ENCODE measurements at places on chromosomes 1 and 21.
A peak's percentile ranks its signal among the peaks of the same experiment; 100 is the strongest.

DNA sequence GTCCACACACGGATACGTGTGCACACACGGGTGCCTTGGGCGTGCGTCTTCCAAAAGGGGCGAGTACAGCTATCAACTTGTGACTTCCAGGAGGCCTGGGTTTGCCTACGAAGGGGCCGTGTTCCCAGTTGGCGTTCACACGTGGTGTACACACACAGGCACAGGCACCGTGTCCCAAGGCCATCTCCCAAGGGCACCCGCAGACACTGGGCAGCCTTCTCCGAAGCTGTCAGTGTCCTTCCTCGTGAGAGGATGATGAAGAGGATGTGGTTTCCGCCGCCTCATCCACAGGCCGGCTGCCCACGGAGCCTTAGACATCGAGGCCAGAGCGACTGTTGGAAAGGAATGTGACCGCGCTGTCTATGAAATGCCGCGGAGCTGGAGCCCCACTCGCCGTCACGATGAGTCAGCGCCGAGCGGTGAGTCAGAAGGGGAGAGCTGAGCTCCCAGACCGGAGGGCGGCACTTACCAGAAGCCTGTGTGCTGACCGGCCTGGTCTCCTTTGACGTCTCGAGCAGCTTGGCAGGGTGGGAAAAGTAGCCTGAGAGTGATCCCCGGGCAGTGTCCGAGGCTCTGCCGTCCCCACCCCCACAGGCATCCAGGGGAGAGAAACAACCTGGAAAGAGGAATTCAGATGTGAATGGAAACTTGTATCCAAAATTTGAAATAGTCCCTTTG lies 141.4 kb upstream of the ARHGEF16 start:
- H3K36me3 ChIP-seq = no peaks in the 10 kb centered on the region
- H3K27me3 ChIP-seq = peaks cover 6% of the 10 kb centered on the region
- H3K4me1 ChIP-seq = no peaks in the 10 kb centered on the region
- H3K4me3 ChIP-seq = no peak overlapping the region

DNA sequence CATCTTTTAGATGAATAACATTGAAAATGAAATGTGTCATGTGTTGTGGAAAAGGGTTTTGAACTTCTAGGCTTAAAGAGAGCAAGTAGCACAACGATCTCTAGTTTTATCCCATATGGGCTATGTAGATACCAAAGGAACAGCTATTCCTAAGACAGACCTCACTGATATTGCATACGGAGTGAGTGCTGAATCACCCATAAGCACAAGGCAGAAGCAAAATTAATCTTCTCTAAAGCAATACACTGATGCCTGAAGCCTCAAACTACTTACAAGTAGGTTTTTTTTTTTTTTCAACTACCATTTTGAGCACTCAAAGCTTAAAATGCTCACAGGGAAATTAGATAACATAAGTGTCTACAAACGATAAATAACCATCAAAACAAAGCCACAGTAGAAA lies 5.0 kb upstream of the KMO start:
- no peak for DNase-seq
- H3K4me1 ChIP-seq = peaks cover 3% of the 10 kb centered on the region
- no peak overlapping the region for H3K4me3 ChIP-seq
- H3K27me3 ChIP-seq = no peaks in the 10 kb centered on the region
- no peak overlapping the region for H3K27ac ChIP-seq
- H3K36me3 ChIP-seq = no peaks in the 10 kb centered on the region

DNA sequence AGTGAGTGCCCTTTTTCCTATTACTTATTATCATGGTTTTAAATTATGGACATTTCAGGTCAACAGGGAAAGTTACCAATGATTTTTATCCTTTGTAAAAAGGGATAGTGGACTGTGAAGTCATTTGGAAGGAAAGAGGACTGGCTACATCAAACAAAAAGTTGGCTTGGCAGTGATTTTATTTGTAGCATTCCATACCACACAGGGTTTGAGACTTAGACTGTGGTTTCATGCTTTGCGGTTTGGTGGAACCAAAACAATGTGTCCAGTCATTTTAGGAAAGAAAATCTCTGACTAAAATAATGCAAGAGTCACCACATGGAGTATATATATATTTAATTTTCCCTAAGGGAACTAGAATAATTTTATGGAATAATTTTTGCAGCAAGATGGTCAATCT lies 239.5 kb downstream of the HMCN1 start:
- H3K4me3 ChIP-seq = no peak overlapping the region
- DNase-seq = no peak
- no peaks in the 10 kb centered on the region for H3K36me3 ChIP-seq

DNA sequence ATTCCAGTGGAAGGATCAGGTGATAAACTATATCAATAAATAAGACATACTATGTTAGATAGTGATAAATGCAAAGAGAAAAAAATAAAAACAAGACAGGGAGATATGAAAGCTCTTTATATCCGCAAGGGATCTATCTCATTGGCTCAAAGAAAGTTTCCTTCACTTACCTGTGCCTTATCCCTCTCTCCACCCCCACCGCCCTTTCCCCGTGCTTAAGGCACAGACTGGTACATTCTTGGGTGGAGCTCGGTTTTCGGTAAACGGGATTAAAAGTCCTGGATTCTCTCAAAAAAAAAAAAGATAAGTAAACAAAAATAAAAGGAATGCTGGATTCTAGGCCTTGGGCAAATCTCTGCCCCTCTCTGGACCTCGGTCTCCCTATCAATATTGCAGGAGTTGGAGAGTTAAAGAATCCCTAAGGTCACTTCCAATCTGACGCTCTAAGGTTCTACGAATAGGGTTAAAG lies 593 bp upstream of the DNAJC16 start:
- peak overlapping the region; percentile 71 for H3K4me3 ChIP-seq
- no peaks in the 10 kb centered on the region for H3K36me3 ChIP-seq
- DNase-seq = no peak
- H3K27me3 ChIP-seq = no peaks in the 10 kb centered on the region
- H3K27ac ChIP-seq = peak overlapping the region; percentile 90

DNA sequence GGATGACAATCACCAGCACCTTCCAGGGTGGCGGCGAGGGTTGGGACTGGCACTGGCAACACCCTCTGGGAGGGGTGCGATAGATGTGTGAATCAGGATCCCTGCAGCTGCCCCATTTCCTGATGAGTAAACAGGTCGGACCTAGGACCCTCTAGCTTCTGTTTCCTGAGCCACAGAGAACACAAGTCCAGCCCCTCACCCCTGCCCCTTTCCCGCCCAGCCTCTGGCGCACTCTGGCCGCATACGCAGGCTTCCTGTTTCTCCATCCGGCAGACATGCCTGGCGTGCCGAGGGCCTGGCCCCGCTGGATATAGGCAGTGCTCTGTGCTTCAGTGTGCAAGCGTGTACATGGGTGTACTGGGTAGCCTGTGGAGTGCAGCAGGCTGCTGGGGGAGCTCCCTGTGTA lies 4.6 kb downstream of the PEAR1 start:
- no peak overlapping the region for H3K4me3 ChIP-seq
- H3K36me3 ChIP-seq = no peaks in the 10 kb centered on the region
- H3K27ac ChIP-seq = no peak overlapping the region

Data from CD8-positive, alpha-beta memory T cell (primary cell).